ENCODE measurements at places on chromosomes 16 and 17. TPM values are rescaled to one million over a fixed set of nuclear protein-coding genes. Genes with fewer than 3 reads are reported as not detected.

C16orf95 gene
- total RNA-seq, result 4.6 TPM

PRKCA gene
- 34.0 TPM for total RNA-seq

TMEM94 gene
- 39.3 TPM for total RNA-seq

GDPD3 gene
- 1.3 TPM for total RNA-seq

KRTAP9-4 gene
- total RNA-seq, result not detected

SPEM3 gene
- total RNA-seq, result not detected

TNFSF13 gene
- 1.4 TPM for total RNA-seq

TMC8 gene
- total RNA-seq, result 0.13 TPM

MYOCD gene
- total RNA-seq, result 1.4 TPM

GRAP gene
- total RNA-seq, result 0.13 TPM

NAGS gene
- total RNA-seq, result 2.7 TPM

TEDC2 gene
- 2.8 TPM for total RNA-seq

MCRIP1 gene
- 125 TPM for total RNA-seq

NACA2 gene
- 0.13 TPM for total RNA-seq

IKZF3 gene
- not detected for total RNA-seq

MYBBP1A gene
- total RNA-seq, result 46.6 TPM

ALOXE3 gene
- not detected for total RNA-seq

C17orf100 gene
- 0.72 TPM for total RNA-seq

KRTAP2-3 gene
- total RNA-seq, result 0.56 TPM

RPL38 gene
- total RNA-seq, result 1,229 TPM

PROCA1 gene
- 0.85 TPM for total RNA-seq

MEFV gene
- 0.10 TPM for total RNA-seq

PDILT gene
- total RNA-seq, result not detected

TMEM98 gene
- total RNA-seq, result 196 TPM

GAST gene
- total RNA-seq, result not detected

ABCA10 gene
- 1.3 TPM for total RNA-seq

ZNF597 gene
- total RNA-seq, result 2.1 TPM

RNF227 gene
- total RNA-seq, result 6.9 TPM

WNT3 gene
- 1.0 TPM for total RNA-seq

MT1A gene
- not detected for total RNA-seq

All from smooth muscle cell of the pulmonary artery (primary cell).